ENCODE measurements at places on chromosomes 6 and 20. TPM values are rescaled to one million over a fixed set of nuclear protein-coding genes. Genes with fewer than 3 reads are reported as not detected.

DNA sequence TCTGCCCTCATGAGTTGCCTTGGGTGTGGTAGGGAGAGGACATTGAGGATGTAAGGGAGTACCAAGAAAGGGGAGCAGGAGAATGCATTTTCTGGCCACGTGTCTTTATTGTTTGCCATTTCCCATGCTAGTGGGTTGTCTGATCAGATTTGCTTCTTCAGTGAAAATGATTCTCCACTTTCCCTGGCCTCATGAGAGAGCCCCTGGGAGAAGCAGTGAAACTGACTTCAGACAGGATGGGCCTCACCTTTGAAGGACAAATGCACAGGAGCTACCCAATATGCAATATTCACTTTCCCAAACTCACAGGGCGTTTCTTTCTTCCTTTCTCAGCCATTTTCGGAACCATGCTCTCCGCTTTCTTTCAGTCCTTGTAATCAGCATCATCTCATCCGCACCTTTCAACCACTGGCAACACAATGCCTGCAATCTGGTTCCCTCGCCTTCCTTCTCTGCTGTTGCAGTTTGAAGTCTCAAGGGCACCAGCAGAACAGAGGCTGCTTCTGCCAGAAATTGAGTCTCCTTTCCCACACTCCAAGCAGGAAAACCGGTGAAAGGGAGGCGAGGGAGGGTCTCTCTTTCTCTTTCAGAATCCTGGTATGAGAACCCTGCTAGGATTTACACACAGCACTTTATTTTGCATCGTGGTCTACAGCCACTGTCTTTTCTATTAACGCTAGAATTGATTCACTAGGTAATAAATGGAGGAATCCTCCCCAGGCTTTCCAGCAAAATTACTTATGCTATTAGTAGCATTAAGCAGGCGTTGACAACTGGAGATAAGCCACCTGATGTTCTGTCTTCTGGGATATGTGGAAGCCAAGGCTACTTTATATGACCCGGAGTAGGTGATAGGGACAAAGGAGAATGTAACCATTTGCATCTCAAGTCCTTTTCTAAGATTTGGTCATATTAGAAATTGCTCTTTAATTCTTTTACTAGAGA is 62.0 kb upstream of the FAM184A start:
- no peak for DNase-seq

Gene PLCG1
- 104 TPM for total RNA-seq

DNA sequence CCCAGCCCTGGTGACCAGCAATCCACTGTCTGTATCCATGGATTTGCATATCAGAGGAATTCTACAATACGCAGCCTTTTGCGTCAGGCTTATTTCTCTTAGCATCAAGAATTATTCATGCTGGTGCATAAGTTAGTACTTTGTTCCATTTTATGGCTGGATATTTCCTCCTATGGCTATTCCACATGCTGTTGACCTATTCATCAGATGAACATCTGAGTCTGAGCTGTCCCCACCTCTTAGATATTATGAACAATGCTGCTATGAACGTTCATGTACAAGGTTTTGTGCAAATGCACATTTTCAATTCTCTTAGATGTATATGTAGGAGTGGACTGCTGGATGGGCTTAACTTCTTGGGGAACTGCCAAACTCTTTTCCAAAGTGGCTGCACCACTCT is 79.0 kb upstream of the CST7 start:
- DNase-seq: no peak

- DNase-seq: no peak
Observed at GRCh38 chr20:38036366-38036765, 2.8 kb downstream of the RPRD1B start.

Gene MCHR2
- total RNA-seq: not detected

Gene DCDC2
- 0.21 TPM for total RNA-seq

Gene WFDC5
- not detected for total RNA-seq

- no peak for DNase-seq
Observed at GRCh38 chr6:150463852-150464251, 95.0 kb downstream of the IYD start.

DNA sequence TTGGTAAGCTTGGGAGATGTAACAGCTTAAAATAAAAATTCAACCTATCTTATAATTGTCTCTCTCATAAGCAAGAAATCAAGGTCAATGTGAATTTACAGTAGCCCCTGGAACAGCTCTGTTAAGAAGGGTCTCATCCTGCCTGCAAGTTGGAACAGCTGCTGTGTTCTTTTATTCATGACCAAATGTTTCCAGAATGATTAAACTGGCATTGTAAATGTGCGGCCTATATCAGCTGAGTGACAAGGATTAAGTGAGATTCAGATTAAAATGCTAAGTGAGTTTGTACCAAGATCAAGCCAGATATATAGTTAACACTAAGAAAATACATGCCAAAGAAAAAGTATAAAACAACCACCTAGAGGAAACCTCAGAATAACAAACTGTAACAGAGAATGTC is 45.3 kb upstream of the NRSN1 start:
- peak; percentile 5 for DNase-seq

GRCh38 chr6:32807020-32807580 is 9.7 kb downstream of the HLA-DOB start:
- DNase-seq: peak; percentile 17

DNA sequence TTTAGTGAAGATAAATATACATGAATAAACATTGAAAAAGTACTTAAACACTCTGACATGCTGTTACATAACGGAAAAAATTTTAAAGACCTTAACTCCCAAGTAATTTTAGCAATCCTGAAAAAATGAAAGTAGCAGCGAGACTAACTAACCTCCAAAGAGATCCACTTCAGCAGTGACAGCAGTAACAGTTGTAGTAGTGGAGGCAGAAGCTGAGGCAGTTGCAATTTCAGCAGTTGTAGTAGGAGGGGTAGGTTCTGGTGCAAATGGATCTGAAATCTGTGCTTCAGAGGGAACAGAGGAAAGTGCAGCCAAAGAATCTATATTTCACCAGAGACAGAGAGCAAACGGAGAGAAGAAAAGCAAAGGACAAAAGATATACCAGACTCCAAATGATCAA is 88.8 kb downstream of the PRSS35 start:
- DNase-seq: no peak

DNA sequence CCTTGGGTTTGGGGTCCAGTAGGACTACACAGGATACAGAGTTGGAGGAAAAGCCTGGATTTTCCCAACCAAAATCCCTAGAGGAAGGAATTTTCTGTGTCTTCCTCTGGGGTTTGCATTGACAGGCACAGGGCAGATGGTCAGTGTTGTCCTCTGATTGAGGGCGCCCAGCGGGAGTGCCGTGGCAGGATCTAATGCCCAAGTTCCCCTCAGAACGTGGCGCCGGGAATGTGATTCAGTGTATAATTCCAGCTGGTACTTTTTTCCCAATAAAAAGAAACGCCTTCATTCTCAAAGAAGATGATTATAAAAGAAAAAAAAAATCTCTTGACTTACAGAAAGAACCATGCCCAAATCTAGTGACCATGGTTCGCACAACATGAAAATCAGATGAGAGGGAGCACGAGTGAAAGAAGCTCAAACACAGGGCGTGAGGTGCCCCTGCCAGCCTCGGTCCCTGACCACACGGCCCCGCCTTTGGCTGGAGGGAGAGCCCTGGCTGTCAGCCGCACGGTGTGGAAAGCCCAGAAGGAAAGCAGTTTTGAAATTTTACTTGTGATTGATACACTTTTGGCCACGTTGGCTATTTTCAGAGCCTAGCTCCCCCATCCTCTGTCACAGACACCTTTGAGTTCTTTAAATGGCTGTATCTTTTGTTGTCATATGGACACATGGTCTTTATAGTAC is 31.6 kb downstream of the VEGFA start:
- DNase-seq: no peak

DNA sequence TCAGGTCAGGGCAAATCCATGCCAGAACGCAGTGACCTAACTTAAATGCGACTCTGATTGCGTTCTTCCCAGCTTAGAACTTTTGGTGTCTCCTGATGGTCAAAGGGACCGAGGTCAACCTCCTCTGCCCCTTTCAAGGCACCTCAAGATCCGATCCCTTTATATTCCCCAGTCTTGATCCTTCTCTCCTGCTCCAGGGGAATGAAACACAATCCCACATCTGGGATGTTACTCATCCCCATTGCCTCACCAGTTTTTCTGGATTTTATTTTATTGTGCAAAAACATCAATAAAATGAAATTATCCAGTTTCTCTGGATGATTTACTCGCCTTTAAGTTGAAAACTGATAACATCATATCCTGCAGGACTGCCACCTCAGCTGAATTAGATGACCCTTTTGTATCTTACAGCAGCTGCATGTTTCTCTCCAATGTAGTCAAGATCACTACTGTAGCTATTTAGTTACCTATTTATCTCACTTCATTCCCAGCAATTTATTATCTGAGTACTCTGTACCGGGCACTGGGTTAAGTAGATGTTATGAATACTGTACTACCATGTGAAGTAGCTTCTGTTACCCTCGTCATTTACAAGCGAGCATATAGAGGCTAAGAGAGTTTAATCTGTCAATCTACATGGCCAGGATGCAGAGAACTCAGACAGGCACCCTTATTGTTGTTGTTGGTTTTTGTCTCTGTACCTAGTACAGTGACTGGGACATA is 44.0 kb downstream of the IRAK1BP1 start:
- no peak for DNase-seq

DNA sequence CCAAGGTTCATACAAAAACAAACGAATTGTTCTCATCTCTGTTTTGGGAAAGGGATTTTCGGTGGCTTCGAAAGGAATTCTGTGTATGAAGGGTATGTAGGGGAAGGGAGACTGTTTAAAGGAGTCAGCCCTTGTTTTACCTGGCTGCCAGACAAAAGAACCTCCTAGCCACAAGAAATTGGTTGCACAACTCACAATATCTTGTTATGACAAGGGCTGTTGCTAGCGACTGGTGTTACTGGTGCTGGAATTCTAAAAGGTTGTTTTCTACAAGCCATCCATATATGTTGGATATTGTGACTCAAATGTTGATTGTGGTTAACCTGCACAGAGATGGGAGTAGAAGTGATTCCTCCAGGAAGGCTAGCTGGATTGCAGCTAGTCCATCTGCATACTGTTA is 34.6 kb upstream of the CITED2 start:
- DNase-seq: no peak

Gene ULBP1
- 0.41 TPM for total RNA-seq

DNA sequence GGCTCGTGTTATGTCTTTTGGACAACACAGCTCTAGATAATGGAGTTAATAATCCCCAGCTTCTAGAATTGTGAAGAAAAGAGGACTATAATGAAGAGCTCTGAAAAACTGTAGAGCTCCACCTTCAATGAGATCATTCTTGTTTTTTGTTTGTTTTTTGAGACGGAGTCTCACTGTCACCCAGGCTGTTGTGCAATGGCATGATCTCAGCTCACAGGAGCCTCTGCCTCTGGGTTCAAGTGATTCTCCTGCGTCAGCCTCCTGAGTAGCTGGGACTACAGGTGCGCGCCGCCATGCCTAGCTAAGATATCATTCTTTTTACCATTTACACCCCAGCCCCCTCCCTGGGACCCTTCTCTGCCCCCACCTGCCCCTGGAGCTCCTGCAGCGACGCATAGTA is 36.6 kb downstream of the ERGIC3 start:
- no peak for DNase-seq

Gene IMPG1
- not detected for total RNA-seq

Gene PRSS35
- 12.4 TPM for total RNA-seq

Gene MTFR2
- 1.9 TPM for total RNA-seq

GRCh38 chr6:44920952-44921491 is 407.1 kb upstream of the RUNX2 start:
- no peak for DNase-seq

DNA sequence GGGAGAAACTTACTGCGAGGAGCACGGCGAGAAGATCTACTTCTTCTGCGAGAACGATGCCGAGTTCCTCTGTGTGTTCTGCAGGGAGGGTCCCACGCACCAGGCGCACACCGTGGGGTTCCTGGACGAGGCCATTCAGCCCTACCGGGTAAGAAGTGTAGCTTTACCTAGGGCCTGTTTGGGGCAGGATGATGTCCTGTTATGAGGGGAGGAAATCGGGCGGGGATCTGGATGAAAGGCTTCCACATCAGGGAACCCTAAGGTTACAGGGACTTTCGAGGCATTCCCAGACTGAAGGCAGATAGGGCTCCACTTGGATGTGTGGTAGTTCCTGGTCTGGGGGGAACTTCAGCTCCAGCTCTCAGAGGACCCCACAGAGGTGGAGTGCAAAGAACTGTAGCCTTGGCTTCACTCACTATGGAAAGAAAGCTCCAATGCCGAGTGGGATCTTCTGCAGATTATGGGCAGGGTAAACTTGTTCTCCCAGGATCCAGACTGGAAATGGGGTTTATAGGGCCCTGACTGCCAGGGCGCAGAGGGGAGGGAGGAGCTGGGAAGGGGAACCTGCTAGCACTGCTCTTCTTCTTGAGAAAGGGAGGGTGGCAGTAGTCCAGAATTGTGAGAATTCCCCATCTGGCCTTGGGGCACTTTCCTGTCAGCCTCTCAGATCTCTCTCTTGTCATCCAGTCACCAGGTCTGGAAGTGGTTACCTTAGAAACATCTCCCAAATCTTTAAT is 740 bp downstream of the TRIM15 start:
- no peak for DNase-seq

DNA sequence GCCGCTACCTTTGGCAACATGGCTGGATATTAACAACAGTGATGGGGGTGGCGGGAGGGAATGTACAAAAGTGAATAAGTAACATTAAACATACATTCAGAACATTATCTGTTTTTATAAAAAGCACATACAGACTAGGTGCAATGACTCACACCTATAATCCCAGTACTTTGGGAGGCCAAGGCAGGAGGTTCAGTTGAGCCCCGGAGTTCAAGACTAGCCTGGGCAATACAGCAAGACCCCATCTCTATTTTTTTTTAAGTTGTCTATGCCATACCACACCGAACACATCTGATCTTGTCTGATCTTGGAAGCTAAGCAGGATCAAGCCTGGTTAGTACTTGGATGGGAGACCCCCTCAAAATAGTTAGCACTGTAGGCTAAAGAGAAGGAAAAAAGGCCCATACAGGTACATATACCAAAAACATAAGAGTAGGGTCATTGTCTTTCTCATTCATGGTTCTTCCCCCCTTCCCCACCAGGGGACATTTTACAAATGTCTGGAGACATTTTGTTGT is 1.7 kb upstream of the HCK start:
- DNase-seq: no peak

DNA sequence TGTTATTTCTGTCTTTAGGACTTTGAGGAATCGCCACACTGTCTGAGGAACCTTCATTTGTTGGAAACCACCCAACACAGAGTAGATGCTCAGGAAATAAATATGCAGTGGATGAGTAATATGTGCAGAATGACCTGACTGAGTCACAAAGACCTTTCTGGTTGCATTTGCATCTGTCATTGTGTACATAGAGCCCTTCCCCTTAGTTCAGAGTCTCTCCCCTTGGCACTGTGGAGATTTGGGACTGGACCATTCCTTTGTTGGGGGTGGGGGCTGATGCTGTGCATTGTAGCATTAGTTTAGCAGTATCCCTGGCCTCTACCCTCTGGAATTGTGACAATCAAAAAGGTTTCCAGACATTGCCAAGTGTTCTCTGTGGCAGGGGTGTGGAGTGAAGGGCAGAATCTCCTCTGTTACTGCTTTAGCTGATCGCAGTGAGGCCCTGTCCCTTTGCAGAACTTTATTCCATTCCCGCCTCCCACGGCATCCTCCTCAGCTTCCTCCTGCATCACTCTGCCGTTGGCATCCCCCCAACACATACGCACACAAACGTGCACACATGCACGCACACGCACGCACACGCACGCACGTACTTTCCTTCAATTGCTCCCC is 64.5 kb downstream of the EYA2 start:
- DNase-seq: no peak

GRCh38 chr6:23951691-23952090 is 174.3 kb upstream of the NRSN1 start:
- DNase-seq: no peak

- DNase-seq: no peak
Observed at GRCh38 chr20:63167026-63167917, 48.7 kb downstream of the YTHDF1 start.
